ENCODE measurements at places on chromosomes 5 and 9.
A peak's percentile ranks its signal among the peaks of the same experiment; 100 is the strongest.

- DNase-seq, result no peak
Measured at GRCh38 chr5:73525606-73526203, 27.5 kb downstream of the BTF3 start.

DNA sequence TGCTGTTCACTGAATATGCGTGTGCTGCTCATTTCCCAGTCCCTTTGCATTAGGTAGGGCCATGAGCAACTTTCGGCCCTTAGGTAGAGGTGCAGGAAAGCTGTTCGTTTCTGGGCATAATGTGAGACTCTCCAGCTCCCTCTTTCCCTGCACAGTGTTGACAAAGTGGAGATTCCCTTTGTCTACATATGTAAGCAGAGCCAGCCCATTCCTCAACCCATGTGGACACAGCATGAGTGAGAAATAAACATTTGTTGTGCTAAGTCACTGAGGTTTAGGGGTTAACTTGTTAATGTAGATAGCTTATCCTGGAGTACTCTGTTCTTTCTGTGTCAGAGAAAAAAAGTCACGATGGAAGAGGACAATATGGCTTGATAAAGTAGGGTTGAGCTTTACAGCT lies 343.8 kb downstream of the PSAT1 start:
- DNase-seq, result no peak

DNA sequence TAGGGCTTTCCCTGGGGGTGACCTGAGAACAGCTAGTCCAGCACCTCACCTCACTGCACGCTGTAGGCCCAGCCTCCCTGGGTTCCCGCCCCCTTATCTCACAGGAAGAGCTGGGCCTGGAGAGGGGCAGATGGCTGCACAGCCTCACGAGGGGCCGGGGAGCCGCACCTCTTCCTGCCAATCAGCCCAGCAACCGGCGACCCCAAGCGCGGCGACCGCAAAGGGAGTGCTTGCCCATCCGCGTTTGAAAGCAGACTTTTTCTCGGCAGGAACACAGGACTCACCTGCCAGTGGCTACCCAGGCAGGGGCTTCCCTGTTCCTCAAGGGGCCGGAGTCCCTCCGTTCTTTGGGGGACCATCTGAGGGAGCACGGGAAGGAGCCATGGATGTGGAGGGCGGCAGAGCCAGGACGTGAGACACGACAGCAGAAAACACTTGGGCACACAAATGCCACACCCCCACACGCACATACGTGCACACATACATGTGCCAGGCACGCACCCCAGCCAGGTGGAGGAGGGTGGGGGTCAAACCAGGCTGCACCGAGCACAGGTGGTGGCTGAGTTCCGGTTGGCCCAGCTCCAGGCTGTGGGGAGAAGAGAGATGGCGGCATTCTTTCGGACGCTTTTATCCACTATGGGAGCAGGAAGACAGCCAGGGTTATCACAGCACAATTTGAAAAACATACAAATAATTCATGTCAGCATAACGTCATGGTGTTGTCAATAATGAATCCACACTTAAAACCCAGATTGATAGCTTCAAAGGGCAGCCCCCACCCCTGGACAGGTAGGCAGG lies 11.3 kb downstream of the TMEM250 start:
- no peak for DNase-seq

DNA sequence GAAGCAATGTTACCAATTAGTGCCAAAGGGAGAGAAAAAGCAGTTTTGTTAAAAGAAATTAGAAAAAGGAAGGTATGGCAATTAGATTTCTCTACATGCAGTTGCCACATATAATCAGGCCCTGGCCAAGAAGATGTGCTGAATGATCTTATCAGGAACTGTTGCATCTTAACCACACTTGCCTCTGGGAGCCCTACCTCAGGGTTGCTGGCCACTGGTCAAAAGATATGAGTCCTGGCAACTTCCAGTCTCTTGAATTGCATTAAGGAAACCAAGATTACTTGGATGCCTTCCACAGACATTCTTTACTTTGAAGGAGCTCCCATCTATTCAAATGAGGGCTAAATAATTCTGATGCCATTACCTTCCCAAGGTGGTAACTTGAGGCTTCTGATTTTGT lies 60.4 kb downstream of the TNC start:
- DNase-seq, result no peak

DNA sequence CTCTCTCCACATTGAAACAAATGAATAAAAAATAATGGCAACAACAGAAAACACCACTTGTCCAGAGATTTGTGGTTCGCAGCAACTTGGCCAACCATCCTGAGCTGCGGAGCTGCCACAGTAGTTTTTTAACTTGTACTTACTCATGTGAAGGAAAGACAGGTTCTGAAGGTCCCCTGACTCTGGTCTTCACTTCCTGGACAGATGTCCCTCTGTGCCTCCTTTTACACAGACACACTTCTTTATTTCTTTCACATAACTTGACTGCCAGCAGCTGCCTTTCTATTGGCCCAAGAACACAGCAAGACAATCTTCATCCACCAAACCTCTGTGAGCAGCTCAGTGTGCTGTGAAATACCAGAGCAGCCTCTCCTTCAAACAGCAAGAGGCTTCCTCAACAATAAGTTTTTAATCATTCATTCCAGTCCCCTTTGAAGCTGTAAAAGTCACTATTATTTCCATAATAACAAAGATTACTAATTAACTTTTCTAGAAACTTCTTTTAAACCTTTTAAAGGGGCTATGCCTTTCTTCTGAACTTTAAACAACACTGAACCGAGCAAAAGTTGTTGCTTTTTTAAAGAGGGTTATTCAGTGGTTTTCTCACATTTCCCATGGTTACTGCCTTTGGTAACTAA lies 198.7 kb downstream of the NR2F1-AS1 start:
- DNase-seq, result no peak

DNA sequence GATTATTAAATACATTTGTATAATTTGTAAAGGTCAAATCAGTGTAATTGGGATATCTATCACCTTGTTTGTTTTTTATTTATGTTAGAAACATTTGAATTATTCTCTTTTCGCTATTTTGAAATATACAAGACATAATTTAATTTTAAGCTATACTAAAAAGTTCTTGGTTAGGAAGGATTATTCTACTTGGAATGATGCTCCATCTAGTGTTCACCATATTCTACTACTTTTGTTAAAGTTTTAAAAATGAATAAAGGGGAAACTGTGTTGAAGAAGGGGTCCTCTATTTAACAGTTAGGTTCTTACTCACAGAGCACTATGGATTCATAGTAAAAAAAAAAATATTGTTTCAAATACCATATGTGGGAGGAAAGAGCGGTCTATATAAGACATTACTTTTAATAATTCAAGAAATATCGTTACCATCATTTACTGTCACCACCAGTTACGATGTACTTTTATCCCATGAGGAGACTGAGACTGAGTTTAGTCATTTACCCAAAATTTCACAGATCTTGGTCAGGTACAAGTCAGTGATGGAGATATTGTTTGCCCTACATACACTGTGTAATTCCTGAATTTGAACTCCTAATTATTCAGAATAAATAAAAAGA lies 6.3 kb upstream of the STOM start:
- DNase-seq, result peak; percentile 33

DNA sequence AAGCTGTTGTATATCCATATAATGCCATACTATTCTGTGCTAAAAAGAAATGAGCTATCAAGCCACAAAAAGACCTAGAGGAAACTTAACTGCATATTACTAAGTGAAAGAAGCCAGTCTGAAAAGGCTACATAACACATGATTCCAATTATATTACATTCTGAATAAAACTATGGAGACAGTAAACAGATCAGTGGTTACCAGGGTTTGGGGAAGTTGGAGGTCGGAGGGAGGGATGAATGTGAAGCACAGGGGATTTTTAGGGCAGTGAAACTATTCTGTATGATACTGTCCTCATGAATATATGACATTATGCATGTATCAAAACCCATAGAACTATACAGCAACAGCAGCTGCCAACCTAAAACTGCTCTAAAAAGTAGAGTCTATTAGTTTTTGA lies 5.6 kb upstream of the RFK start:
- DNase-seq, result peak; percentile 75

DNA sequence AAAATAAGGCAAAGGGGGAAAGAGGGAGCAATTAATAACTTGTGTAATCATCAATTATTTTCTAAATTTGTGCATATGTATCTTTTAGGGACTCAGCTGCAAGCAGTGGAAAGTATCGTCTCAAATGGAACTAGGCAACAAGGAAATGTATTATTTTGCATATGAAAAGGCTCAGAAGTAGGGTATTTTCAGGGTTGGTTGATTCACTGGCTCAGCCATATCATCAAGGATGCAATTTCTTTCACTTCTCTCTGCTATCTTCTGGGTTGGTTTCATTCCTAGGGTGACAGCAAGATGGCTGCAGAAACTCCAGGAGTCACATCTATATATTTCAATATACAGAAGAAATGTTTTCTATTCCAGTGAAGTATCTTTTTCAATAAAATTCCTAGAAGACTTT lies 509.8 kb downstream of the DMAC1 start:
- peak; percentile 24 for DNase-seq

DNA sequence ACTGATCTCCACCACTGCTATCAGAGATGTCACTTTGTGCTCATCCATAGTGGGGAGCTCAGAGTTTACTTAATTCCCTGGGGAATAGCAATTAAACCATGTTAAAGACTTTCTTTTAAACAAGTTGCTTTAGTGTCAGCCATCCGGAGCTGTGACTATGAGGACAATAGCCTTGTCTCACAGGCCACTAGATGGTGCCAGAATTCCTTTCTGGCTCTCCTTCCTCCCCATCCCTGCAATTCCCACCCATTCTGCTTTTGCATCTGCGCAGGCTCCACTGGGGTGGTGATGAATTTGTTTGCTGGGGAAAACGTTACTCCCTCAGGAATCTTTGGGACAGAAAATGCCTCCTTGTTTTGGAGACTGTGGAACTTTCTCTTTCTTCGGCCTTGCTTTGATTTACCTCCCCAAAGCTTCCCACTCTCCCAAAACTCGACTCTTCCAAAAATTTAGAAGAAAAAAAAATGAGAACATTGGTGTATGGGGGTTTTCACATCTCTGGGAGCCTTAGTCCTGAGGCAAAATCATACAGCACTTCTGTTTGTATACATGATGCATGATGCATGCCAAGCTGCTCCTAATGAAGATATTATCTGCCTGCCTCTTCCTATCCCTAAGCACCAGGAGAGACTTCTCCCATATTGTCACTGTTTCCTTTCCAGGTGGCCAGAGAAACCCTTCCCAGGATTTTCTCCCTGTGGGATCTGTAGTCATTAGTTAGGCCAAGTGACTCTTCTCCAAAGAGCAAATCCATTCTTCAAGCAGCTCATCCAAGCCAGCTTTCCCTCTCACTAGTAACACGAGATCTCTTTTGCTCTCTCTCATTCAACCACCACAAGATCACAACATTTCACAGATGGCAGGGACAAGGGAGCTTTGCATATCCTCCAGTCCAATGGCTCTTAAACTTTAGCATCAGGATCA lies 466.1 kb downstream of the TLR4 start:
- no peak for DNase-seq

GRCh38 chr5:71938895-71939294 lies 168.4 kb upstream of the MAP1B start:
- no peak for DNase-seq

GRCh38 chr5:50807661-50808060 lies 141.2 kb downstream of the PARP8 start:
- DNase-seq, result no peak

- DNase-seq, result no peak
Measured at GRCh38 chr9:71769175-71770161, 1.2 kb upstream of the CEMIP2 start.

DNA sequence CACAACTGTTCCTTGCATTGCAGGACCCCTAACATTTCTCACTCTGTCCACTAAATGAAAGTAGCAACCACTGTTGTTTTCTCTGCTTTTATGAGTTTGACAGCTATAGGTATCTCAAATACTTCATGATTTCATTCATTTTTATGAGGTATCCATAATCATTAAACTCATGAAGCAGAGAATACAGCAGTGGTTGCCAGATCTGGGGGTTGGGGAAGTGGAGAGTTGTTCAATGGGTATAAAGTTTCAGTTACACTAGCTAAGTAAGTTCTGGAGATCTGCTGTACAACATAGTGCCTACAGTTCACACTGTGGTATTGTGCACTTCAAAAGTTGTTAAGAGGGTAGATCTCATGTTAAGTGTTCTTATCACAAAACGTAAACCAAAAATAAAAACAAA lies 23.4 kb upstream of the CAMK4 start:
- DNase-seq, result no peak

DNA sequence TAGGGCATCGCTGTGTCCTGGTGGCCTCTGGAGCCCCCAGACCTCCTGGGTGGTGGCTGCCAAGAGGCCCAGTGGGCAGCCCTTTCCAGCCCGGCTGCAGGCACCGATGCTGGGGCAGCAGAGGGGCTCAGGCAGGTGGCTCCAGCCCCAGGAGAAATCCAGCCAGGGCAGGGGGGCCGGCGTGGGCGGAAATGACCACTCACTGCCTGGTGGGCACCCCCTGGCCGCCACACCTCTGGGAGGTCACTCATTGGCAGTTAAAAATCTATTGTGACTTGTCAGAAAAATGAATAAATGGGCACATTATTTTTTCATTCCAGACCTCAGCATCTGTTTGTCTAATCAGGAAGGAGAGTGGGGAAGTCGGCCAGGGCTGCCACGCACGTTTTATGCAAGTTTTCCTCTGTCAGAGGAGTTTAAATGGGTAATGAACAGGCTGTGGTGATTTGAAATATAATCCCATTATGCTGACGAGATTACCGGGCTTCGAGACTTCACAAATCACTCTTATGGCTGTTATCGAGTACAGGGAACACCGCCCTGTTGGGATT lies 171.9 kb downstream of the GAPVD1 start:
- DNase-seq, result no peak

- DNase-seq, result no peak
Measured at GRCh38 chr9:131279863-131280570, 3.7 kb upstream of the FAM78A start.
